ENCODE measurements at places on chromosomes 6 and 20.

DNA sequence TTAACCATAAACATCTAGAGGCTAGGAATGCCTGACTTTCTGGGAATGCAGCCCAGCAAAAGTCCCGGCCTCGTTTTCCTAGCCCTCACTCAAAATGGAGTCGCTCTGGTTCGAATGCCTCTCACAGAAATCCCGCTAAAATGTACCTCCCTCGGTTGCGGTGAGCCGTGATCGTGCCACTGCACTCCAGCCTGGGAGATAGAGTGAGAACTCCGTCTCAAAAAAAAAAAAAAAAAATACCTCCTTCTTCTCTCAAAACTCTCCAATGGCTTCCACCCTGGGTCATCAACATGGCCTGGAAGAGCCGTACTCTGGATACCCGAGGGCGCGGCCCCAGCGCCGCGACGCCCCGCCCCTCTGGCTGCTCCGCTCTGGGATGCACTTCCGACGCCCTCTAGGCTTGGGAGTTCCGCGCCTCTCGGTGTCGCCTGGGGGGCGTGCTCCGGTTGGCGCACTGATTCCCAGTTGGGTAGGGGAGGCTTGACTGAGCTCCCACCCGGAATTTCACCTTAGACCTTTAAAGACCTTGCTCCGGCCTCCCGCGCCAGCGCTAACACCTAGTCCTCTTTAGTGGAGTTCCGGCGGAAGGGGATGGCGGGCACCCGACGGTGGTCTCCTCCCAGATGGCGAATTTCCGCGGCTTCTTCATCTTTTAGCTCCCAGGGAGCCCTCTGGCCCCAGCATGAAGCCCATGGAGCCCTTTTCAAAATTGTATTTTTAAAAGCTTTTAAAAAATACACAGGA lies 12.3 kb downstream of the HMGN4 start:
- DNase-seq: no peak

- no peak for DNase-seq
Observed at GRCh38 chr20:58706150-58706892, 13.7 kb downstream of the NPEPL1 start.

DNA sequence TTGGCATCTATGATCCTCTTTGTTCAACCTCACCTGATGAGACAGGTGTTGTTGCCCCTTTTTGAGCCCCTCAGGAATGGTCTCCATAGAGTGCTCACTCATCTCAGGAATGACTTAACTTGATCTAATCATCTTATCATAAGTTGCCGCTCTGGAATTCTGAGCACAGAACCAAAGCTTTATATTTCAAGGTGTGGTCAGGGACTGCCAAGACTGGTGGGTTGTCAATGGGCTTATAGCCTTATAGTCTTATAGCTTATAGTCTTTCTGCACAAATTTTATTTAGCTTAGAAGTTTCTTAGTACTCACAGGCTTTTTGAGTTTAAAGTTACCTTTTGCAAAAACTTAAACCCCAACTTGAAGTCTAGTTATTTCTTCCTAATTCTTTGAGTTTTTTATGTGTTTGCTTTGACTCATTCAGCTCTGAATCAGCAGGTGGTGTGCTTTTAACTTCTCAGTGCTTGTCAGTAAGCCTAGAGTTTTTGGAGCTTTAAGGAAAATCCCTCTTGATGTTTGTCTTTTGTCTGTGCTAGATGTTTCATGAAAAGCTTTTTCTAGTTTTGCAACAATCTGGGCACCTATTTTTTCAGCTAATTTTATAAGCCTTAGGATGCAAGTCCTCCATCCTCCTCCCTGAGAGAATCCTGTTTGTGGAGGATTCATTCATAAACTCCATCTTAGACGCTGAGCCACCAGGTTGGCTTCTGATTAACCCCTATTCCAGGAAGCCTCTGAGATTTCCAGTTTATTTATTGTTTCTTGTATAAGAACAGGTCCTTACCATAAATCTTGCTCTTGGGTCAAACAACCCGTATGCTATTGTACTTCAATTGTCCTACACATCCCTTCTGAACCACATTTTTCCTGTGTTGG lies 72.3 kb upstream of the SSTR4 start:
- peak; percentile 32 for DNase-seq

DNA sequence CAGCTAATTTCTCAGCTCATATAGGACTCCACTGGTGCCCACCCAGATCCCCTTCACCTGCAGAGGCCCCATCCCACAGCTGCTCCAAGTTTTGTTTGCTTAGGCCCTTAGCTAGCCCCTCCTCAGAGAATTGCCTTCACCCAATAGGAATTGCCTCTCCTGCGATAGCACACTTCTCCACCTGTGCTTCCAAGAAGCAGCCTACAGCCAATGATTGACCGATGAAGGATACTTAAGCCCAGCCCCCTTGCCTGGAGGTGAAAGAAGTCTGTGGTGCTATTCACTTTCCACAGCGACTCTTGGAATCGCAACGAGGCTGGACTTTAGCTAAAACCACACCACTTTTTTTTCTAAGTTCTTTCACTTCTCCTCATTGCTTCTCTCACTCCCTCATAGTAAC lies 353.2 kb upstream of the BTBD3 start:
- DNase-seq: no peak

GRCh38 chr6:101517632-101518031 lies 124.1 kb downstream of the GRIK2 start:
- DNase-seq: no peak

DNA sequence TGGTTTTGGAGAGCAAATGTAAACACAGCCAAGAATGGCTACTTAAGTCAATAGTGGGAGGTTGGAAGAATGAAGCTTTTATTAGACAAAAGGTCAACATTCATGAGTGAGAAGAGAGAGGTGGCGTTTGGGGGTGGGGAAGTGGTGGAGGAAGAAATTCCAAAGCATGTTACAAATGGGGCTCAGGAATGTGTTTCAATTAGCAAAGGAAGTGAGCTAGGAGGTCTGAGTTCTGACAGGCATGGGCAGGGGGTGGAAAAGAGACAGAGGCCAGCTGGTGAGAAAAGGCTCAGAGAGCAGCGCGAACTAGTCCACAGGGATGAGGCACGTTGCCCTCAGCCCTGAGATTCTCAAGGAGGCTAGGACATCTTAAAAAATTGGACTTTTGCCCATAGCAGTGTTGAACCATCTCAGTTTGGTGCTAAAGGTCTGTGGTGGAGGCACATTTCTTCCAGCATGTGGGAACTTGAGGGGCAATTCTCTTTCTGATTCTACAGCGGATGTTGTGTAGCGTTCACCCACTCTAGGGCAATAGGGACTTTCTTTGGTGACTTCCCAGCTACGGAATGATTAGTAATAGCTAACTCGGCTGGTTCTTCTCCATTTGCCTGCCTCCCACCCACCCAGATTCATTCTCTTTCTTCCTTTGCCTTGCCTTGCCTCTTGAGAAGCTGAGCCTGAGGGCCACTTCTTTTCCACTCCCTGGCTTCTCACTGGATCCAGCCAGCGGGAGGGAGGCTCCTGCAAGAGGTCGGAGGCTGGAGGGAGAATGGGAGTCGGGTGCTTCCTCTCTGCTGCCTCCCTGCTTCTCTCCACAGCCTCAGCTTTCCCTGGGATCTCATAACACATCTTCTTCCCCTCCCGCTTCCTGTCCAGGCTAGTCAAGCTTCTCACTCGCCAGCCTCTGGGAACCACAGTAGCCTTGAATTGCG lies 45.1 kb upstream of the NEDD9 start:
- DNase-seq: peak; percentile 17

GRCh38 chr6:11224252-11224965 lies 8.1 kb downstream of the NEDD9 start:
- DNase-seq: no peak

GRCh38 chr20:46954490-46955038 lies 59.9 kb downstream of the EYA2 start:
- DNase-seq: no peak

DNA sequence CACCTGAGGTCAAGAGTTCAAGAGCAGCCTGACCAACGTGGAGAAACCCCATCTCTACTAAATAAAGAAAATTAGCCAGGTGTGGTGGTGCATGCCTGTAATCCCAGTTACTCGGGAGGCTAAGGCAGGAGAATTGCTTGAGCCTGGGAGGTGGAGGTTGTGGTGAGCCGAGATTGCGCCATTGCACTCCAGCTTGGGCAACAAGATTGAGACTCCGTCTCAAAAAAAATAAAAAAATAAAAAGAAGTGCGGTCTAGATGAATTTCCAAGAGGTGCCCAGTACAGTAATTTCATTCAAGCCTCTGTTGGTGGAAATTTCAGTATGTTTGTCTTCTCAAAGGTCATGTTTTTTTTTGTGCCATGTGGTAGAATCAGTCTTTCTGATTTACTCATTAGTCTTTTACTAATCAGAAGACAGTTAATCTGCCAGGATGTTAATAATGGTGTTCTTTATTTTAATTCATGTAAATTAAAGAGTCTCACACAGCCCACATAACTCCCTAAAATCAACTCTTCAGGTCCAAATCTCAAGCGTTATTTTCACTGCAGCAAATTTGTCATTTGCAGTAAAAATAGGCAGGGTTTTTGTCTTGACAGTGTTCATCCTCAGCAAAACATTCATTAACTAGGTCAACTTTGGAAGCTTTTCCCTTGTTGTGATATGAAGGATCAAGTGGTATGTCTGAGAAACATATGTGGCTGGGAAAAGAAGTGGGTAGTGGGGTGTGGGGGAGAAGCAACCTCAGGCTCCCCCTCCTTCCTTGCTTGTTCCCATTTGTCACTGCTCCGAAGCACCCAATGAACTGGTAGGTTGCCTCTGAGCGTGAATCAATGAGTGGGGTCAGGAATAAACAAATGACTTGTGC lies 13.3 kb downstream of the TP53INP2 start:
- DNase-seq: no peak

DNA sequence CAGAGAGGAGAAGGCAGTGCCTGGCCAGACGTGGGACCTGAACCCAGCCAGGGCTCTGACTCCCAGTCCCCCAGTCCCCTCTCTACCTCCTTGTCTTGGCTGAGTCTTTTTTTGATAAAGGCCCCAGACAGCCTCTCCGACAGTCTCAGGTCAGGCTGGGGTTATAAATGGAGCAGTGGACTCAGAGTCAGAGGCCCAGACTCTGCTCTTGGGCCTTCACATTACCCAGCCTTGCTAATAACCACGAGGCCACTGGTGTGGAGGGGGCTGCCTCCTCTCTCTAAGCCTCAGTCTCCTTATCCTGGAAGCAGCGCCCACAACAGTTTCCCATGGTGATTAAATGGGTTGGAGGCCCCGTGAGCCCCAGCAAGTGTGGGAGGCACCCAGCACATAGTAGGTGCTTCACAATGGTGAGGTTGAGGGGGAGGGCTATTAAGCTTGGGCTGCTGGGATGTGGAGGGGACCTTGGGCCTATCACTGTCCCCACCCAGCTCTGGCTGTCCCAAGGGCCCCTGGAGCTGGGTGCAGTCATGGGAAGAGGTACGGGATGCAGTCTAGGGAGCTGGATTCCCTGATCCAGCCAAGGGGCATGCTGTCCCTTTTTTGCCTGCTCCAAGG lies 35.7 kb downstream of the TGM2 start:
- DNase-seq: no peak

DNA sequence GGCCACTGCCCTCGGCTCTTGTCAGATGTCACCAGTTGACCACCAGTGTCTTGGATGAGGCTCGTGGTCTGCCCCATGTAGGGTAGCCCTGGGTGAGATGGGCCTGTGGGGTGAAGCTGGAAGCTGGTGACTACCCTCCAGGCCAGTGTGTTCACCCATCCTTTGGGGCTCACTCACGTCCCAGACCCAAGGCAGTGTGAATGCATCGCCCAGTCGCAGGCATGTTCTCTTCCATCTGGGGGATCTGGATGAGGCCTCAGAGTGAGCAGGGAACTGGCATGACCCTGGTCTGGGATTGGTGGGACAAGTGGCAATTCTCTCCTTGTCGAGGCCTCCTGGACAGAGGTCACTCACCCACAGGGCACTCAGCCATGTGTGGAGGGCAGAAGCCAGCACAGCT lies 120.1 kb upstream of the PHACTR3 start:
- DNase-seq: no peak

DNA sequence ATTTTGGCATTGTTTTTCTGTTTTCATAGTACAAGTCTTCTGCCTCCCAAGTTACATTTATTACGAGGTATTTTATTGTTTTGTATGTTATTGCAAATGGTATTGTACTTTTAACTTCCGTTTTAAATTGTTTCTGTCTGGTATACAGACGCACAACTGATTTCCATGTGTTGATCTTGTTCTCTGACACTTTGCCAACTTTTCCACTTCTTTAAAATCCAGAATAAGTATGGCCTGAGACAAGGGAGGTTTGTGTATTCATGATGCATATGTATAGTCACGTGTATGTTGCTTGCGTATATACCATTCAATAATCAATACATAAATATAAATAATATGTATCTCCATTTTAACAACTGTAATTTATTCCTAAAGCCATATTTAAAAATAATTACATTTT lies 41.2 kb downstream of the THBS2 start:
- DNase-seq: no peak

- no peak for DNase-seq
Observed at GRCh38 chr6:131062241-131063027, 611 bp downstream of the EPB41L2 start.

DNA sequence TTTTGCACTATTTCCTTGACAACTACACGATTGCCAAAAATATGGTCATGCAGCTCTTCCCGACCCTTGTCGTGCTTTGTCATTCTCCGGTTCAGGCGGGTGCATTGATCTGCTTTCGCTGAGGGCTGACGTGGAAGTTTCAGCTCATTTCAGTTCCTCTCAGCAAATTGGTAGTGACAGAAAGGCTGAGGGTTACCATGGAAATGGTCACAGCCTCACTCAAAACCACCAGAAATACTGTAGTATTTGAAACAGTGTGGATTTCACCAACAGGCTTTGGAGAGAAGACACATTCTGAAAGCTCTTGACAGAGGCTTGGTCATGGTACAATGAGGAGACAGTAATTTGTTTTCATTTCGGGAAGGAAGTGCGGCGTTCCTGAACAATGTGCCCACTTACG lies 99.7 kb upstream of the EXOC2 start:
- DNase-seq: no peak

DNA sequence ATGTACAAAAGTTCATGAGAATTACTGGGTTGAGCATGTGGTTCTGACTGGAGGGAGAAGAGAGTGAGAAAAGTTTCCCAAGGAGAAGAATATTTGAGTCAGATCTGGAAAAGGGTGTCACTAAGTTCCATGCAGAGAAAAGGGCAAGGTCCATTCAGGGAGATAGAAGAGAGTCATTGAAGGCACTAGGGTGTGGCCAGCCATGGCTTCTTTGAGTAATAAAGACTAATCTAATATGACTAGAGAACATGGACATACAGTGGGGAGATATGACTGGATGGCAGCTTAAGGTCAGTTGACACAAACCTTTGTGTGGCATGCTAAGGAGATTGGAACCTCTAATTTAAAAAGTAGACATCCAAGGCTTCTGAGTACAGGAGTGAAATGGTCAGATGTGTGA lies 10.7 kb upstream of the SLC17A4 start:
- peak; percentile 64 for DNase-seq

DNA sequence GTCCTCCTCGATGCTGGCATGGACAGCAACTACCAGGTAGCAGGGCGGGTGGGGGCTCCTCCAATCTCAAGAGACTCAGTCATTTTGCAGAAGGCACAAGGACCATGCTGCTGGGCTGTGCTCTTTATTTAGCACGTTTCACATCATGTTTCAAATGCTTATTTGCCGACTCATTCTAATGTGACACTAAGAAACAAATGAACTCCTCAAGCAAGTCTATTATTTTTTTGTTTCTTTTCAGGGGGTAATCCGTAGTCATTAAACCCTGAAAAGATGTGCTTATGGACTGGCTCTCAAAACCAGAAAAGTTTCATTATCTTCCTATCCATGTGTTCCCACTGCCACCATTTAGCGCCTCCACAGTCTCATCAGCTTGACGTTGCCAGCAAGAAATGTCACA lies 92.9 kb downstream of the ANKS1A start:
- no peak for DNase-seq
